ENCODE measurements at places on chromosomes 2 and 18.

GRCh38 chr2:206527153-206527552 is 83.8 kb downstream of the ADAM23 start:
- no peak for DNase-seq

GRCh38 chr2:127574656-127575055 is 39.2 kb downstream of the MYO7B start:
- DNase-seq = no peak

GRCh38 chr2:144832048-144832447 is 312.1 kb upstream of the ZEB2 start:
- no peak for DNase-seq

DNA sequence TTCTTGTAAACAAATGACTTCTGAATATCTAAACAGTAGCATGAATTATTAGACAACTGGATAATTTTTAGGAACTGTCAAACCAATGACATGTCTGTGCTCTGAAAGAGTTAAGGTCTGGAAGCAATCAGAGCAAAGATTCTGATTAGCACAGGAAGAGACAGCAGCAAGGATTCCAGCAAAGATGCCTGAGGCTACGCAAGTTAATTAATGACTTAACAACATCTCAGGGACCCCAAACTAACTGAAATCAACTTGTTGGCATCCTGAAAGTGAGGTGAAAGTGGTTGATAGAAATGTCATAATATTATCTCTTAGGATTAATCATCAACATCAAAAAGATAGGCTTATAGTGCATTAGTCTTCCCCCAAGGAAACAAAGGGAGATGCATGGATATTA is 123.3 kb upstream of the TMEM200C start:
- no peak for DNase-seq

DNA sequence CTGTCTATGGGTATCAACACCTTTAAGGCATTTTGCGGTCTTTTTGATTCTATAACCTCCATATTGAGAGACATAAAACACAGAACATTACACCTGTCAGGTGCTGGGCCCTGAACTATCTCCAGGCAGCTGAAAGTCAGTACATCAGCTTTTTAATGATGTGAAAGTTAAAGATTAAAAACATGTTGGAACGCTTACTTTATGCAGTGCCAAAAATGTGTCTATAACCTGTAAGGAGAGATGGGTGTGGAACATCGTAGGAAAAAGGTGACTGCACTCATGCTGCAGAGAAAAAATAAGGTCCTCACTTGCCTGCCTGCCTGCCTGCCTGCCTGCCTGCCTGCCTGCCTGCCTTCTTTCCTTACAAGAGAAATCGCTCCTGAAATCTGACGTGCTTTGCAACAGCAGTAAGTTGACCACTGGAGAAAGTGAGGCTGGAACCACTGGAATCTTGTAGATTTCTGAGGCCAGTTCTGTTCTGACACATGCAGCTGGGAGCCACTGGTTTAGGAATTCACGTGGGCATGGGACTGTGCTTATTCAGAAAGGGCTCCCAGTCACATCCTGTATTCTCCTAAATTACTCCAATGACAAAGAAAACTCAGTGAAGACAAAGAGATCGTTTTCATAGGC is 34.1 kb downstream of the BCL11A start:
- DNase-seq = no peak

DNA sequence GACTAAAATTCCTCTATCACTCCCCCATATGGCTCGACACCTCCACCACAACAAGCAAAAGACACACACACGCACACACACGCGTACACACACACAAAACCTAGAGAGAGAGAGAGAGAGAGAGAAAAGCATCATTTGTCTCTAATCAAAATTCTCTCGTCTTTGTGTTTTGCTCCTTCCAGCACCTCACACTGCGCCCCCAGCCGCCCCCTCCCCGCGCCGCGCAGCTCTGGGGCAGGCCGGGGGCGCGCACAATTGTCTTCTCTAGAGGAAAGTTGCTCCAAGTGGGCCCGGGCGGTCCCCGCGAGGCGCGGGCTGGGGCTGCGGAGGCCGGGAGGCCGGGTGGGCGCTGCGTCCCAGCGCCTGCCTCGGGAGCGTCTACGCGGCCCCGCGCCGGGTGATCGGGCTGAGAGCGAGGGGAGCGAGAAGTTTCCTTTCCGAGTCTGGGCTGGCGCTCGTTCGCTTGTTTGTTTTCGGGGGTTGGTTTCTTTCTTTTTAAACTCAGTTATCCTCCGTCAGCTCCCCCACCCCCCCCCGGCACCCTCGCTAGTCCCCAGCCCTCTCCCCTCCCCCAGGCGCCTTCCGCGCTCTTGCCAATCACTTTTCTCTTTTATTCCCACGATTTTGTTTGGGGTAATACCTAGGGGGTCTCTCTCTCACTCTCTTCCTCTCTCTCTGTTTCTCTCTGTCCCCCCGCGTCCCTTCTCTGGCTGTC is 4.1 kb downstream of the ZEB2 start:
- DNase-seq = no peak

DNA sequence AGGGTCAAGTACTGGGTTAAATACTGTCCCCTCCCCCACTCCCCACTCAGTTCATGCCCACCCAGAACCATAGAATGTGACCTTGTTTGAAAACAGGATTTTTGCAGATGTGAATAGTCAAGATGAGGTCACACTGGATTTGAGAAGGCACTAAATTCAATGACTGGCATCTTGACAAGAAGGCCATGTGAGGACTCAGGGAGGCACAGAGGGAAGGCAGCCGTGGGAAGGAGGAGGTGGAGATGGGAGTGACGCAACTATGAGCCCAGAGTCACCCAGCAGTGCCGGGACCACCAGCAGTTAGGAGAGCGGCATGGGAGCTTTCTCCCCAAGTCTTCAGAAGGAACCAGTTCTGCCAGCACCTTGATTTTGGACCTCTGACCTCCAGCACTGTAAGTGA is 257.3 kb downstream of the BCL2 start:
- no peak for DNase-seq

DNA sequence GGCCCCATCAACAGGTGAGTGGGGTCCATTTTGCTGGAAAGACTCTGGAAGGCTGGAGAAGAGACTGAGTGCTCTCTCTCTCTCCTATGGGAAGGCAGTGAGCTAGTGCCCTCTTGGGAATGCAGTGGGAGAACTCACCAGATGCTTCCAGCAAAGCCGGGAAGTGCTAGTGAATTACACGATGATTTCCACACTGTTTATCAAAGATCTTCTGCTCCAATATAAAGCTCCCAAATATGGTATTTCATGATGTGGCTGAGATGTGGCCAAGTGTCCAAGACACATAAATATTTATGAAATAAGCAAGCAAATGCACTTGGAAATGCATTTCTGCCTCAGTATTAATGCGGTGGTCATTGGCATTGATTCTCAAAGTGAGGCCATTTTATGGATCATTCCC is 135.9 kb downstream of the VAPA start:
- DNase-seq = no peak

DNA sequence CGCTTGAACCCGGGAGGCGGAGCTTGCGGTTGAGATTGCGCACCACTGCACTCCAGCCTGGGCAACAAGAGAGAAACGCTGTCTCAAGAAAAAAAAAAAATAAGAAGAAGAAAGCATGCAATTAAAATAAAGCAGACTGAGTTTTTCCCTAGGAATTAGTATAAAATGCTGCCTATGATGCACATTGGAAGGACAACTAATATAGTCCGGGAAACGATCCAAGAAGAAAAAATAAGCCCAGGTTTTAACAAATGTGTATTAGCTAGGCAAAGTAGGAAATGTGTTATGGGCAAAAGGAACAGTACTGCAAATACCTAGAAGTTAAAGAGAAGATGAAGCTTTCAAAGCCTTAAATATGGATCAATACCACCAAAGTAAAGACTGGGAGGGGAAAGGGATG is 64.0 kb downstream of the SPIRE1 start:
- DNase-seq = no peak

- no peak for DNase-seq
Measured at GRCh38 chr2:151361674-151362370, 4.4 kb downstream of the TNFAIP6 start.

- DNase-seq = no peak
Measured at GRCh38 chr2:209390839-209391238, 33.0 kb upstream of the MAP2 start.

GRCh38 chr18:58180738-58181353 is 136.8 kb downstream of the NEDD4L start:
- DNase-seq = peak; percentile 65
